Fibroblast of lung (primary cell): ENCODE measurements at places on chromosomes 12 and 14. TPM values are rescaled to one million over a fixed set of nuclear protein-coding genes. Genes with fewer than 3 reads are reported as not detected.

DNA sequence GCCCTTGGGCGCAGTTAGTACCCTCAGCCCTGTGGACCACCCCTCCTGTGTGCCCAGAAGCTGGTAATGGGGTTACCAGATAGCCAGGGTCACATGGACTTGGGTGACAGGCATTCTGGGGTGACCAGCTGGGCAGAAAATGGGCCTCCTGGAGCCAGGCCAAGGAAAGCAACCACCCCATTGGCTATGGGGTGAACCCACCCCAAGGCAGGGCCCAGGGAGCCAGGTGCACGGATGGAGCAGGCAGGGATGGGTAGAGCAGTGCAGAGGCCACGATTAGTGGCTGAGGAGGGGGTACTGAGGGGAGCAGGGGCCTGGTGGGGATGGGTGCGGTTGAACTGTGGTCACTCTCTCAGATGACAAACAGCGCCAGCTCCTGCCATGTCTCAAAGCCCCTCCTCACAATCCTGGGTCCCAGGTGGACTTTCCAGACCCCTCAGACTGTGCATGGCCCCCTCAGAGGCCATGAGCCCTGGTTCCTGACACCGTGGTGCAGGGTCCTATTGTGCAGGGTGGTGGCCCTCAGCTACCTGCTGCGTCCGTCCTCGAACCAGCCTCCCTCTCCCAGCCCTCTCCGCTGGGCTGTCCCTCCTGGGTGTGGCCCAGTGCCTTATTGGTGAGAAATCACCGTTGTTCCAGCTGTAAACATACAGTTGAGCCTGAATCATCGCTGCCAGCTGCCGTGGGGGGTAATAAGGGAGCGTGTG, 23.4 kb upstream of the BEGAIN start:
- no peak for DNase-seq

DNA sequence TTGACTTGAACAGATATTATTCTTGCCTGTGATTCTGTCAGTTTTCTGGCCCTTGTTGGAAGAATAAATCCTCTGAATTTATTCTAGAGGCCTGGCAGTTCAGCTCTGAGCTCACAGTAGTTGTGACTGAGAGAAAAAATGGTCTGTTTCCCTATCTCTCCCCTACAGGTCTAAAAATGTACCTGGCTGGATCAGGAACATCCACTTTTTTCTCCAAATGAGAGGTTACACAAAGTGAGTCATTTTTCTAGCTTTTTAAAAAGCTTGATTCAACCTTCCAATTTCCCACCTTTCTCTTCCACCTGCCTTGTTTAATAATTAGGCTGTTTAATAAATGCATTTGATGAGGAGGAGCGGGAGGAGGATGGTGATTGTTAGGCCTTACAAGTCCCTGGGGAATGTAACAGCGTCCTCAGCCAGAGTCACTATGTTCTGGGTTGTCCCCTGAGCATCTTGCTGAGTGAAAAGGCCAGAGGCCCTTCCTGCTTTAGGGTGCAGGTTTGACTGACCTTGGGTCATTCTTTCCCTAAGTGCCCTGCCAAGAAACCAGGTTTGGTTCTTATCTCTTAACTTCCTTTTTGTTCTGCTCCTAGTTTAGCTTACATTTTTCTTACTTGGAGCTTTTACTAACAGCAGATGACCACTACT, 91.7 kb upstream of the FUT8 start:
- DNase-seq, result no peak

The CLEC2B gene
- 15.7 and 26.2 TPM in 2 replicates for total RNA-seq

GRCh38 chr14:100826391-100827100, 628 bp downstream of the MEG3 start:
- no peak for DNase-seq

The ASCL1 gene
- total RNA-seq, result not detected in 2 replicates

GRCh38 chr14:76998910-76999309, 29.6 kb downstream of the IRF2BPL start:
- DNase-seq, result no peak

GRCh38 chr12:68131867-68132414, 27.6 kb downstream of the IFNG start:
- DNase-seq, result no peak

- DNase-seq, result no peak
Observed at GRCh38 chr14:102779574-102780315, 2.5 kb downstream of the TRAF3 start.

DNA sequence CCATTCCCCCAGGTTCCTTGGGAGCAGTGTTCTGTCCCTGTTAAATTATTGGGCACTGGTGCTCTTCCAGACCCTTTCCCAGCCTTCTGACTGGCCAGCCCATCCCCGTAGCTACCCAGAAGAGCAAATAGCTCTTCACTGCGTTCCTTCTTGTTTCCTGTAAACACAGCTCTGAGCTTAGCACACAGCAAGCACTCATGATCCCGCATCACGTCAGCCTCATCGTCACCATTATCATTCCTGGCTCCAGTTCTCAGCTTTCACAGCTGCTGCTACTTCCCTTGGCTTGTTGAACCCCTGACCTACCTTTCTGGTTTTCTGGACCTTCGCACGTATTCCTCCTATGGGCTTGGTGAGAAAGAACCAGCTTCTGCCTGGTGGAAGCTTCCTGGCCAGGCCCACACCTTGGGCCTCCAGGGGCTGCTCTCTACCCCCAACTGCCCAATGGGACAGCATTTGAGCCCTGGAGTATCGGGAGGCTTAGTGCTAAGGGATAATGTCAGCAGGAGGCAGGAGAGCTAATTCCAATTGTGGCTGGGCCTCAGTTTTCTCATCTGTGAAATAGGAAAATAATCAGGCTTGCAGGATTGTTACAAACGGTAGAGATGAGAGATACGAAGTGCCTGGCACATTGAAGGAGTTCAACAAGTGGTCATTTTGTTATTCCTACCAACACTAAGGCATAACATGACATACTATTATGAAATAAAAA, 22.6 kb upstream of the PAPOLA start:
- peak; percentile 17 for DNase-seq

The GLIPR1L1 gene
- total RNA-seq, result under 0.01 TPM in 1 of 2 replicates, not detected in the other

- no peak for DNase-seq
Observed at GRCh38 chr14:68157971-68158371, 338.4 kb downstream of the RAD51B start.

- DNase-seq, result peak; percentile 45
Observed at GRCh38 chr12:116955382-116956021, 44.8 kb downstream of the FBXW8 start.

The ANG gene
- 5.1 and 6.4 TPM in 2 replicates for total RNA-seq
